ENCODE measurements at places on chromosomes 2 and 18.

- DNase-seq: no peak
These were observed 313.1 kb downstream of the AGPS start for GRCh38 chr2:177705511-177706173.

GRCh38 chr2:37781028-37781427 is 109.6 kb upstream of the CDC42EP3 start:
- DNase-seq: no peak

- no peak for DNase-seq
These were observed 1564.6 kb upstream of the NXPH2 start for GRCh38 chr2:140344838-140345237.

DNA sequence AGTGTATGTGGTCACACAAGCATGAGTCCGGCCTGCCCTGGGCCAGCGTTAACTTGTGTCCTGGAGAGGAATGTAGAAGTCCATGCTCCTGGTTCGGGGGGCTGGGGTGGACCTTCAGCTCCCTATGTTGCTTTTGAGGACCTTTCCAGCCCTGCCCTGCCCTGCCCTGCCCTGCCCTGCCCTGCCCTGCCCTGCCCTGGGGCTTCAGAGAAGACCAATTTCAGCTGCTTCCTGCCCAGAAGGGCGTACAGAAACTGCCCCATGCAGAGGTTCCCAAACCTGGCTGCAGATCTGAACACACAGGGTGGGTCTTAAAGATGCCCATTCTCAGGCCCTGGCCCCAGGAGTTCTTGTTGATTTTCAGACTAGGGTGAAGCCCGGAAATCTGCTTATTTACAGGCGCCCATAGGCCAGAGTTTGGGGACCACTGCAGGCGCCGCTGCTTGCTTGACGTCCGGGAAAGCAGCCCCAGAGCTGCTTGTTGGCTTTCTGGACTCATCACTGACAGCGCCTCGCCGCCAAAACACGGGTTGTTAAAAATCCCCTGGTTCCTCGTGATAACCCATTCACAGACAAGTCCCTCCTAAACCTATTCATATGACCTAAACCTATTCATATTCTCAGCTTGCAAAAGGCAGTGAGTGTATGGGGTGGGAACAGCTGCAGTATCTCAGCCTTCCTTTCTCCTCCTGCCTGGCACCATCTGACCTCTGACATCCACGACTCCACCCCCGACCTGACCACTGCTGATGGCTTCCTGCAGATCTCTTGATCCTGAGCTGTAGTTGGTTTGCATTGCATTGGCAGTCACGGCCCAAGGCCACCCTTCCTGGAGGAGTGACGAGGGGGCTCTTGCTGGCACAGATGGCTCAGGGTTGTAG is 198.3 kb downstream of the GLI2 start:
- no peak for DNase-seq

DNA sequence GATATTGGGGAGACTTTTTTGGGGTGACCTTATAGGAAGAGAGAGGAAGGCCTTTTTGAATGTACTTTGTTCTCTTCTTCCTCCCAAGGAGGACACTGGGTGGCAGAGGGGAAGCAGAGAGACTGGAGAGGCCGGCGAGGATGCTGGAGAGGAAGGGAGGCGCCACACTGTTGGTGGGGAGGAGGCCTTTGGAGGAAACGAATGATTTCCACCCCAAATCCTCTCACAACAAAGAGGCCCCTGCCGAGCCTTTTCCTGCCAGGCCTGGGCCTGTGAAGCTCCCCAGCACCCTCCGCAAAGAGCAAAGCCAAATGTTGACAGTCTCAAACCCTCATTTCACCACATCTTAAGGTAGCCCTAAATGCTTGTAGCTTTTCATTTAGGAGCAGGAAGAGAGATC is 59.0 kb upstream of the UPP2 start:
- no peak for DNase-seq

- DNase-seq: no peak
These were observed 27.5 kb downstream of the MAP2 start for GRCh38 chr2:209451209-209451834.

- DNase-seq: no peak
These were observed 1.2 kb upstream of the HS1BP3 start for GRCh38 chr2:20652141-20652540.

DNA sequence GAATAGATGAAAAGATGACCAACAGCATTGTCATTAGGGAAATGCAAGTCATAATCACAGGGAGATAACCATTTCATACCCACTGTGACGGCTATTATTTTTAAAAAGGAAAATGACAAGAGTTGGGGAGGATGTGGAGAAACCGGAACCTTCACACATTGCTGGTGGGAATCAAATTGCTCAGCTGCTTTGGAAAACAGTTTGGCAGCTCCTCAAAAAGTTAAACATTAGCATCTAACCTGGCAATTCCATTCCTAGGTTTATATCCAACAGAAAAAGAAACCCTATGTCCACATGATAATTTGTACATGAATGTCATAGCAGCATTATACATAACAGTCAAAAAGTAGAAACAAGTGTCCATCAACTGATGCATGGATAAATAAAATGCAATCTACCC is 58.2 kb downstream of the KCNG3 start:
- no peak for DNase-seq

- DNase-seq: no peak
These were observed 129.5 kb upstream of the ZNF804A start for GRCh38 chr2:184468826-184469225.

- DNase-seq: no peak
These were observed 614.0 kb upstream of the CRIM1 start for GRCh38 chr2:35741556-35741955.

- no peak for DNase-seq
These were observed 74.0 kb upstream of the SULT1C3 start for GRCh38 chr2:108165729-108166128.

DNA sequence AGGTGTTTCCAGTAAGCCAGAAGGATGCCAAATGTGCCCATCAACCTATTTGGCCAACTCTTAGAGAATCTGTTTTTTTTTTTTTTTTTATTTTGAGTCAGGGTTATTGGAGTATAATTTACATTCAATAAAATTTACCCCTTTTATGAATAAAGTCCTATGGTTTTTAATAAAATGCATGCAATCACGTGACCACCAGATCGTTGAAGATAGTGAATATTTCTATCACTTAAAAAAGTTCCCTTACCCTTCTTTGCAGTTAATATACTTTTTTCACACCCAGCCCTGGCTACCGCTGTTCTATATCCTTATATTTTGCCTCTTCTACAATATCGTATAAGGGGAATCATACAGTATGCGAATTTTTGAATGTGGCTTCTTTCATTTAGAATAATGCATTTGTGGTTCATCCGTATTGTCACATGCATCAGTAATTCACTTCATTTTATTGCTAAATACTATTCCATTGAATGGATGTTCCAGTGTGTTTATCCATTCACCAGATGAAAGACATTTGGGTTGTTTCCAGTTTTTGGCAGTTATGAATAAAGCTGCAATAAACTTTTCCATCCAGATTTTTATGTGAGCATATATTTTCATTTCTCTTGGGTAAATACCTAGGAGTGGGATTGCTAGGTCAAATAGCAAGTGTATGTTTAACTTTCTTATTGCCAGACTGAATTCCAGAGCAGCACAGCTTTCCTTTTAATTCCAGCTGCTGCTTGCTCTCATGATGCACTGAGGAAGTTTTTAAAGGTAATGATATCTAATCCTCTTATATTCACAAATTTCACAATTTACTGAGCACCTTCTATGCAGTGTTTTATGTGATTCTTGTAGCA is 156.3 kb upstream of the NT5C1B start:
- no peak for DNase-seq

DNA sequence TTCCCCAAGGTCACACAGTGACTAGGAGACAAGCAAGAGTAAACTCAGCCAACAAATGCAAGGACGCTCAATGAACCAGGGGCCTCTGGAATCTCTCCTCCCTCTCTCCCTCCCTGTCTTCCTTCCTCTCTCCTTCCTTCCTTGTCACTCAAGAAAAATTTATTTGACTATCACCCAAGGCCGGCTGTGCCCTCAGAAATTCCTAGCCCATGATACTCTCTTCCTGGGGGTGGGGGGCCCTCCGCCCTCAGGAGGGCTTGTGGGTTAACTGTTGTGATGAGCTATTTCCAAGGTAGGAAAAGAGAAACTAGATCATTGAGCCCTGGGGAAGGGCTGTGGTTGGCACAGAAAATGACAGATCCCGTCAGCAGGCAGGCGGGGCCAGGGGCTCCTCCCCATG is 21.7 kb downstream of the INHBB start:
- DNase-seq: no peak

DNA sequence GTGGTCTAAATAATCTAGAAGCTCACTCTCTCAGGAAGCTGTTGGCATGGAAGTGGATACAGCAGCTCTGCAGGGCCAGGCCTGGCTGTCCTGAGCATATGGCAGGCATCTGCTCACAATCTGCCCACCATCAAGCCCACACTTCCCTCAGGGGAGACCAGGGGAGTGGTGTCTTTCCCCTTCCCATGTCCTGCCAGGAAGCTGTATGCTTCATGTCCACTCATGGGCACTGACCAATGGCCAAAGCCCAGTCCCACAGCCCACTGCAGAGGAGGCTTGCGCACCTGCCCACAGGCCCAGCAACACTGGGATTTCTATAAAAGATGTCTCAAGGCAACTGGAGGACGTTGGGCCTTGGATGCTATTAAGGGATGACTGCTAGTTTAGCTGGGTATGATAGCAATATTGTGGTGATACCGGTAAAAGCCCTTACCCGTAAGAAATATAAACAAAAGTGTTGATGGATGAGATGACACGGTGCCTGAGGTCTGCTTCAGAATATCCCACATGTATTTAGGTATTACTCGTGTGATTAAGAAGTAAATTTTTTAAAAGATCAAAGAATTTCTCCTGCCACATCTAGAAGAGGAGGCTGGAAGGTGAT is 106.7 kb upstream of the CTDP1 start:
- DNase-seq: no peak

- DNase-seq: no peak
These were observed 42.9 kb downstream of the ADI1 start for GRCh38 chr2:3476321-3476984.

GRCh38 chr2:203418271-203418670 is 90.1 kb downstream of the ABI2 start:
- no peak for DNase-seq

- DNase-seq: no peak
These were observed 11.5 kb downstream of the MFSD2B start for GRCh38 chr2:24021122-24021998.

DNA sequence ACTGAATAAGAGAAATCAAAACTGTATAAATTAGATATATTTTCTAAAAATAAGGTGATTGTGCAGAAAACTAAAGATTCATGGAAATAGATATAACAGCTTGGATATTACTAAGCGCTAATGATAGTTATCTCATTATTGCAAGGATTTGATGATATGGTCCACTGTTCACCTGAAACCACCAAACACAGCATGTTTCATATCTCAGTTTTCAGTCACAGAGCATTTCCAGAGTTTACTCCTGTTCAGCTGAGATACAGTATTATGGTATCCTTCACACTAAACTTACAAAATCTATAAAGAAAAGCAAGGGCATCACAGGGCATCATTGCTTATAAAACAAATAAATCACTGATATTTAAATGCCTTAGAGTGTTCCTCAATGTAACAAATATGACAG is 591.6 kb downstream of the ERBB4 start:
- DNase-seq: no peak

DNA sequence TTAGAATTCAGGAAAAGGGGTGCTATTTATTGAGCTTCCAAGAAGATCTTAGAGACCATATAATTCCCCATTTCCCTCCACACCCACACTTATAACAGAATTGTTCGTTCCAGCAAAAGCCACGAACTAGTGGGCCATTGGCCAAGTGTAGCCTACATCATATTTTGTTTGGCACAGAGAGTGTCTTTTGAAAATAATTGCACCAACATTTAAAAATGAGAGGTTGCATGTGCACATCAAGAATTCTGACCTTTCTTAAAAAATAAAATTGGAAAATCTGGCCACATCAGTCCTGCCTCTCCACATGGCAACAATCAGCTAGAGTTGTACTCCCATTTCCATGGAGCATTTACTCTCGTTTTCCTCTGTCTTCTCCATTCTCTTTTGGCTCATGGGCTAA is 655.5 kb upstream of the FANCL start:
- DNase-seq: peak; percentile 7

- DNase-seq: no peak
These were observed 437.5 kb upstream of the NXPH2 start for GRCh38 chr2:139217641-139218040.

DNA sequence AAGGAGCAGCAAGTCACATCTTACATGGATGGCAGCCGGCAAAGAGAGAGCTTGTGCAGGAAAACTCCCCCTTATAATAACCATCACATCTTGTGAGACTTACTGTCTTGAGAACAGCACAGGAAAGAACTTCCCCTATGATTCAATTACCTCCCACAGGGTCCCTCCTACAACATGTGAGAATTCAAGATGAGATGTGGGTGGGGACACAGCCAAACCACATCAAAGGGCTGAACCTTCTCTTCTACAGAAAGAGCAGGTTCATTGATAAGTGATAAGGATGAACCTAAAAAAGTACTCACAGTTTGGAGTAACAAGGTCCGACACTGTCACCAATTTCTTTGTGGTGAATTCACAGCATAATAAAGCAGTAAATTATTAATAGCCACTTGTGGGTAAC is 422.2 kb upstream of the FSIP2 start:
- no peak for DNase-seq

DNA sequence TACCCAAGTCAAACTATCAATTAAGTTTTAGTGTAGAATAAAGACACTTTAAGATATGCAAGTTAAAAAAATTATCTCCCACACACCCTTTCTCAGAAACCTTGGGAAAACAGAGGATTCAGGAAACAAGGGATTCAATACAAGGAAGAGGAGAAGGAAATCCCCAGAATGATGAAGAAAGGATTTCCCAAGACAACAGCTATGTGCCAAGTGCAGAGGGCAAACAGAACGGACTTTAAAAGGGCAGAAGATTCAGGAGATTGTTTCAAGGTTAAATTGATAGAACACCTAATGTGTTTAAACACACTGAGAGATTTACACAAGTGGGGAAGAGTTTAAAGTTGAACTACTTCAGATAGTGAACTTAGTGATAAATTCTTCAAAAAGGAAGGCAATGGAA is 71.5 kb upstream of the EPAS1 start:
- no peak for DNase-seq

- no peak for DNase-seq
These were observed 15.4 kb downstream of the IL1B start for GRCh38 chr2:112821142-112821541.

- no peak for DNase-seq
These were observed 7.8 kb downstream of the CCDC85A start for GRCh38 chr2:56191617-56192016.

- DNase-seq: no peak
These were observed 90.2 kb downstream of the DGKD start for GRCh38 chr2:233444501-233444900.

DNA sequence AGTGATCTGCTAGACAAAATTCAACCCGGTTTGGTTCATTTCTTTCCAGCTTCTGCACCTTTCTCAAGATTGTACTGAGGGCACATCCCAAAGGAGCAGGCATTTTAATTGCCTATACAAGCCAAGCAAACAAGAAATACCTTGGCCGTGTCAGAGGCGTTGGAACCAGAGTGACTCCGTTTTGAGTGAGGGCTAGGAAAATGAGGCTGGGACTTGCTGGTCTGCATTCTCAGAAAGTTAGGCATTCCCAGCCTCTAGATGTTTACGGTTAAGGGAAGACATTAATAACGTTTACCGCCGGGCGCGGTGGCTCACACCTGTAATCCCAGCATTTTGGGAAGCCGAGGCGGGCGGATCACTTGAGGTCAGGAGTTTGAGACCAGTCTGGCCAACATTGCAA is 1.5 kb upstream of the GEMIN6 start:
- DNase-seq: no peak

GRCh38 chr2:231364961-231365810 is 30.3 kb upstream of the B3GNT7 start:
- no peak for DNase-seq

- DNase-seq: no peak
These were observed 534 bp upstream of the SOCS6 start for GRCh38 chr18:70288171-70288850.

GRCh38 chr2:191854382-191855372 is 7.8 kb upstream of the CAVIN2 start:
- no peak for DNase-seq

Measured in tibial nerve (tissue), 4 donors.